Activated naive CD8-positive, alpha-beta T cell treated with anti-CD3 and anti-CD28 coated beads, Interleukin-2, amount 50 U/mL, for 24 hours (primary cell): ENCODE measurements at places on chromosomes 4 and X.

DNA sequence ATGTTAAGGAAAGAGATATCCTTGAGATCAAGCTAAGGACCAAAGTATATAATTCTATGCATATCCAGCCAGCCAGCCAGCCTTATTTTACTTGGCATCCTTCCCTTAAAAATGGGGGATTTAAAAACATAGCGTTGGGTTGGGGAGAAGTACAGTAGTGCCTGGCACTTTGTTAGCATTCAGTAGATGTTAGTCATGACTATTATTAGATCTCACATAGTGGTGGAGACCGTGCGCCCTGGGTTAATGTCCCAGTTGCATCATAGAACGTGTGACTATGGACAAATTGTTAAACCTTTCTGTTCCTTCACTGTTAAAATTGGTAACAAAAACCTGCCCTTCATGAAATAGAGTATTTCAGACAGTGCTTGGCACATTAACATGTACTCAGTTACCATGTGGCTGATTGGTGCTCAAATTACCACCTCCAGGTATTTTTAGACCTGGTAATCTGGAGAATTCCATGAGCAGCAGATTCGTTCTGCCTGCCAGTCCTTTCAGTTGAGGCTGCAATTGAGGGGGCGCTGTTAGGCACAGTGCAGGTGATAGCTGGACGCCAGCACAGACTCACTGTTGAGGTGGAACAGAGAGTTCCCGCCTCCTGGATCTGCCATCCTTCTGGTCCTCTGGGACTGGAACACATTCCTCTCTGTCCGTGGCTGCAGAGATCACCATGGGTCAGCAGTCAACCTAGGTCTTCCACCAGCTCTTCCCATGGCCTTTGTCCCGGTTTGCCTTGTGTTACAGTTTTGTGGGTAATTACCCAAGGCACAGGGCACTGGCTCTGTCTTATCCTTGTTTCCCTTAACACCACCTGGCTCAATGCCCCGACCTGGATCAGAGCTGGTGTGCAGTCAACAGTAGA, 31.7 kb downstream of the RBBP7 start:
- DNase-seq: no peak

GRCh38 chr4:77010841-77011354, 61.3 kb downstream of the SEPTIN11 start:
- DNase-seq: no peak

DNA sequence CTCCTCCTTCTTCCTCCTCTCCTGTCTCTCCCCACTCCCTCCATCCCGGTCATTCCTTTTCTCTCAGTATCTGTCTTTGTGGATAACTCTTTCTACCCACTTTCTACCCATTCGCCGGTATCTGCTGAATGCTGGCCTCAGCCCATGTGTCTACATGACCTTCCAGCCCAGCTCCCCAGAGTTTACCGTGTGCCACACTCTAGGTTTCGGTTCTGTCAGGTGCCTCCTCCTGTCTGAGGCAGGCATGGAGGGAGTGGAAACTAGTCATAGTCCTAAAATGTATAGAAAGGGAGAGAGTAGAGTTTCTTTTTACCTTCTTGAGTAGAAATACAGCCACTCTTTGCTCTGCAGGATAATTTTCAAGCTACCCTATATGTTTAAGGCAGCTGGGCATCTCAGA, 33.5 kb upstream of the SCRG1 start:
- DNase-seq: no peak

DNA sequence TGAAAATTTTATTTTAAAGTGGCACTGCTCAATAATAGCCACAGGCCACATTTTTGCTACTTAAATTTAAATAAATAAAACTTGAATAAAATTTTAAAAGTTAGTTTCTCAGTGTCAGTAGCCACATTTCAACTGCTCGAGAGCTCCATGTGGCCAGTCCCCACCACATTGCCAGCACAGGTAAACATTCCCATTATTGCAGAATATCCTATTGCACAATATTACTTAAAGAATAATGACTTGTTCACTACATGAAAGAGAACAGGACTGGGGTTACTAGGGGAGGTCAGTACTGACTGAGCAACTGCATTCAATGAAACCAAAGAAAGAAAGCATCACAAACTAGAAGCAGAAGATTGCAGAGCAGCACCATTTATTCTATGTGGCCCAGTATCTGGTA, 2201.6 kb upstream of the TENM3 start:
- DNase-seq: no peak

DNA sequence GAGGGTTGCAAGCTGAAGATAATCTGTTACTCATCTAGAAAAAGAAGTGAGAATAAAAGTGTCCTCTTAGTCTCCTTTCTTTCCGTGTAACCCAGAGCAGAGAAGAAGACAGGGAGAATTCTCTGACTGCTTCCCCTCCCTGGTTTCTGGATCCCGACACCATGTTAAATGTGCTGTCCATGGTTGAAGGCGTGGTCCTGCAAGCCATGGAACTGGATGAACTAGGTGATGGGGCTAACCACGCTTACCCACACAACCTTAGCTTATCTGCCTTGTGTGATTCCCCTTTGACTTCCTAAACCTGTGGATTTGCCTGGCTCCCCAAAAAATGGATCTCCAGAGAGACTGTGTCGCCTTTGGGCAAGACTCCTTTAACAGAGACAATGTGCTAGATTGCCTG, 907.6 kb downstream of the FSTL5 start:
- no peak for DNase-seq

DNA sequence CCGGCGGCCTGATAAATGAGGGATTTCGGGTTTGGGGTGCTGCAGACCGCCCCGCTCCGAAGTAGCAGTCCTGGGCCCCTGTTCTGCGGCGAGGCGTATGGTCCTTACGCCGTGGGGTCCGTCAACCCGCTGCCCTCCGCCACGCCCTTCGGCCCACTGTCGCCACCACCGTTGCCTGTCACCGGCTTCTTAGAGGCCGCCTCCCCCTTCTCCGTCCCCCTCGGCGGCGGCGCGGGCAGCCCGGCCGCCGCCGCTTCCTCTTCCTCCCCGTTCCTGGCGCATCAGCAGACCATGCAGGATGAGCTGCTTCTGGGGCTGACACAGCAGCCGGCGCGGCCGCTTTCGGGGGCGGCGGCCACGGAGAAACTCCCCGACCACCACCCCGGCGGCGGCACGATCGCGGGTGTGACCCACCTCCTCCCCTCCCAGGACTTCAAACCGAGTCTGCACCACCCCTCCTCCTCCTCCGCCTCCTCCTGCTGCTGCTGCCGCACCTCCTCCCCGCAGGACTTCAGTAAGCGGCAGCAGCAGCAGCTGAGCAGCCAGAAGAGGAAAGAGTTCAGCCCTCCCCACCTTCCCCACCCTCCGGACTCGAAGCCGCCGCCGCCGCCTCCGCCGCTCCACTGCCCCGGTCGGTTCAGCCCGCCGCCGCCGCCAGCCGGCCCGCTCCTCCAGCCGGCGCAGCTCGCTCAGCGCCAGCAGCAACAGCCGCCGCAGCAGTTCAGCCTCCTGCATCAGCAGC, 549 bp downstream of the CPEB2 start:
- DNase-seq: peak; percentile 74

DNA sequence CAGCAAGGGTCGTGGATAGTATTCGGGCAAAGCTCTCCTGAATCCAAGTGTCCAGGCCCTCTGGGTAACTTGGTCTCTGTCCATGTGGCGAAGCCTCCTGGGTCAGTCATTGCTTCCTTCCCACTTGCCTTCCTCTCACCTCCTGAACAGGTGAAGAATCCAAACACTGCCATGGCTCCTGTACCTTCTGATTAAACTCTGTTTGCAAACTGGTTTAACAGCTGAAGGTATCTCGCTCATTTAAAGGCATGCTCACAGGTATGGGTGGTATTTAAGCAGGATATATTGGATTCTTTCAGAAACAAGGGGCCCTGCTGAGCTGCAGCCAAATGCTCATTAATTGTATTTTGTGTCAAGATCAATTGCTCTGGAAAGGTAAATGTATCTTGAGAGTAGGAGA, 28.2 kb downstream of the FHDC1 start:
- DNase-seq: no peak

DNA sequence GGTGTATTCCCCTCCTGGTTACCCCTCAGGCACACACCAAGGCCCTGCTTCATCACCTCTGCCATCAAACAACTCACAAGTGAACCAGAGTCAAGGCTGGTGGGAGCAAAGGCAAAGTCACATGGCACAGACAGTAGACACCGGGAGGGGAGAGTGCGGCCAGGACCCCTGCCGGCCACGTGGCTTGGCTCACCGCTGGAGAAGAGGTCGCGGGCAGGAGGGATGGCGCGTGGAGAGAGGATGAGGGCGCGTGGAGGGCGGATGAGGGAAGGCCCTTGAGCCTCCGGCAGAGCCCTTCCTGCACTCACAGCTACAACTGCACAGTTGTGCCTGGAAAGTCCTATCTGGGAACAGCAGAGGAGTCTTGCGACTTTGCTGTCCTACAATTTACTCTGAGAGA, 104.2 kb upstream of the ADRA2C start:
- DNase-seq: no peak

DNA sequence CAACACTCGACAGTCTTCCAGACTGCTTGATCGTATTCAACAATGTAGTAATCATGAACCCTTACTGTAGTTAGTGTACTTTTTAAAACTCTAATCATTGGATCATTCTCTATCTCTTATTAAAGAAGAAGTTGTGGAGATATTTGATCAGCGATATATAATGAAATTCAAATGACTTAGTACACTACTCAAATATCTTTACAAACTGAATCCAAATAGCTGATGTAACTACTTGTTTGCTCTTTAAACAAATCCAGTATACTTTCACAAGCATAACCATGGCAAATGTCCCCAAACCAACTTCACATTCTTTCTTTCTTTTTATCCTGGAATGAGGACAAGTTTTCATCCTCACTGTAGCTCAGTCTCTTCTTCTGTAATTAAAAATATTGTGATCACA, 1569.9 kb upstream of the ADGRL3 start:
- no peak for DNase-seq

GRCh38 chr4:119794113-119794512, 165.5 kb upstream of the PDE5A start:
- DNase-seq: no peak

DNA sequence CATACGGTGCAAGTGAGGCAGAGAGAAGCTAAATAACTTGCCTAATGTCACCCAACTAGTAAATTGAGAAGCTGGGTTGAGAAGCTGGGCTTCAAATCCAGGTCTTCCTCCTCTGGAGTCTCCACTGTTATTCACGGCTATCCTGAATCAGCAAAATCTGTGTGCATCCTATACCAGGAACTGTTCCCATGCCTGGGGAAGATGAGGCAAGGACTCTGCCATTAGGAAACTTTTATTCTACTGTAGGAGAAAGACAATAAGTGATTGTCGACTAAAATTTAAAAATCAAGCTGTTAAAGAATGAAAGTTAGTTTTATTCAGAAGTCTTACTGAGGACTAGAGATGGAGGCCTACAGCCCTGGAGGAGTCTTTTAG, 872 bp upstream of the TEC start:
- no peak for DNase-seq

GRCh38 chr4:147335183-147335582, 145.7 kb upstream of the EDNRA start:
- DNase-seq: no peak

- DNase-seq: peak; percentile 29
Measured at GRCh38 chrX:39907964-39908661, 189.6 kb downstream of the BCOR start.

- peak; percentile 29 for DNase-seq
Measured at GRCh38 chrX:19566359-19567222, 51.3 kb upstream of the MAP3K15 start.

DNA sequence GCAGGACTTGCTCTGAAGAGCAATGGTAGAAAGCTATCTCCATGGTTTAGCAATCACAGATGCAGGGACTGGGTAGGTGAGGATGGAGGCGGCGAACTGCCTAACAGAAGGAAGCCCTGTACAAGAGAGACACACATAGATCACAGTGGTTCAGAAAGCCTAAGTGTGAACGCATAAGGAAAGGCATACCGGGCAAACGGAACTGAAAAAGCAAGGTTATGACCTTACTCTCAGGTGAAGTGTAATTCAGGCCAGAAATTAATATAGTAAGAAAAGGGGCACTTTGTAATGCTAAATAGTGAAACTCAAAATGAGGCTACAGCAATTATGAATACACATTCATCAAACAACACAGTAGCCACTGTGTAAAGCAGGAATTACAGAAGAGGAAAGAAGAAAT, 126.6 kb downstream of the PALLD start:
- no peak for DNase-seq

DNA sequence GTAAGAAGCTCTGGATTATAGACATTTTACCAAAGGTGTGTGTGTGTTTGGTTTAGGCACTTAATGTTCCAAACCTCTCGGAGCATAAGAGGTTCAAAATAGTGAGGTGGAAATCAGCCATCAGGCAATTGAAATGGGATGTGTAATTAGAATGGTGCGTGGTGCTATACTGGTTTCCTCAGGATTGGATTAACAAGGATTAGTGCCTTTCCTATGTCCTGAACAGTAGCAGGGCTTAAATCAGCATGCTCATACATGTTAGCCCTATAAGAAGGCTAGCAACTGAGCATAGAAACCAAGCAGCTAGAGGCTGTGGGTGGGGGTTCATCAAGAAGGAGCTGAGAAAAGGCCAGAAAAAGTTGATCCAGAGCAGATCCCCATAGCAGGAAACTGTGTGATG, 256.8 kb upstream of the CXXC4 start:
- no peak for DNase-seq

- DNase-seq: no peak
Measured at GRCh38 chr4:86626066-86626465, 32.0 kb downstream of the PTPN13 start.

DNA sequence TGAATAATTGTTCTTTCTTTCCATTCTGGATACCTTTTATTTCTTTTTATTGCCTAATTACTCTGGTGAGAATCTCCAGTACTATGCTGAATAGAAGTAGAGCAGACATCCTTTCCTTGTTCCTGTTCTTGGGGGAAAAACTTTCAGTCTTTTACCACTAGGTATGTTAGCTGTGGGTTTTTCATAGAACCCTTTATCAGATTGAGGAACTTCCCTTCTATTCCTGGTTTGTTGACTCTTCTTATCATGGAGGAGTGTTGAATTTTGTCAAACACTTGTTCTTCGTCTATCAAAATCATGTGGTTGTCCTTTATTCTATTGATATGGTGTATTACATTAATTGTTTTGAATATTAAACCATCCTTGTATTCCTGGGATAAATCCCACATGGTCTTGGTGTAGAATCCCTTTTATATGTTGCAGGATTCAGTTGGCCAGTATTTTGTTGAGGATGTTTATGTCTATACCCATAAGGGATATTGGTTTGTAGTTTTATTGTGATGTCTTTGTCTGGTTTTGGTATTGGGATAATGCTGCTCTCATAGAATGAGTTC, 23.6 kb downstream of the SH3BP2 start:
- no peak for DNase-seq

GRCh38 chr4:65370709-65371108, 299.6 kb downstream of the EPHA5 start:
- DNase-seq: no peak

GRCh38 chrX:14095702-14096101, 66.0 kb upstream of the GEMIN8 start:
- peak; percentile 16 for DNase-seq

- DNase-seq: no peak
Measured at GRCh38 chrX:48908600-48908999, 2.8 kb downstream of the SLC35A2 start.

- peak; percentile 12 for DNase-seq
Measured at GRCh38 chrX:24153178-24153795, 3.8 kb downstream of the ZFX start.
